NCI-H187 (cell line): ENCODE measurements at places on chromosomes 5 and 9.
A peak's percentile ranks its signal among the peaks of the same experiment; 100 is the strongest.

DNA sequence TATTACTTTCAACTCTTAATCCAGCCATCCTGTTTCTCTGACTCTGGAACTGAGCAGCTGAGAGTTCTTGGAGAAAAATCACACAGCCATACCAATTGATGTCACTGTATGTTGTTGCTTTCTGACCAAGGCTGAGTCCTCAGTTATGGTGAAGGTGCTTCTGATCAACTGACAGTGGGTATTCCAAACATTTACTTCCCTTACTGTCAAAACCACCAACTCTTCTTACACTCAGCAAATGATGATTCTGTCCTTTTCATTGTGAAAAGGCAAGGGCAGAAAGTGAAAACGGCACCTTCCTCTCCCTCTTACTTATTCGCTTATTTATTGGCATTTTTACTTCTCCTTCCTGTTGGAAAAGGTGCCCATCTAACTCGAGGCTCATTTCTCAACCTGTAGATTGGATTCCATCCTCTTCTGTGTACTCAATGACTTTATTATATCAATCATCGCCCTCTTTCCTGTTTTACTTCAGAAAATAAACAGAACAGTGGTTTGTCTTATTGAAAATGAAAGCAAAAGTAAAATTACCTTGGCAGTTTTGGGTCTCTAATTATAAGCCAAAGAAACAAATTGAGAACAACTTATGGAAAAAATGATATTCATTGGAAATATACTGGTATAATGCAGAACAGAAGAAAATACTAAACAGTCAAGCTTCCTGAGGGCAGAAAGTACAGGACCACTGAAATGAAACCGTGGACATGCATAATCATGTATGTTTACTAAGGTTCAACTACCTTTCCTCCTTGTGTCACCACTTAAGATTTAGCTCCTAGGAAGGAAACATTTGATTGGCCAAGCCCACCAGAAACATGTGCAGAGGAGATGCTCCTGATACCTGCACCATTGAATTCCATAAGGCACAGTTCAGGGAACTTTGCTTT is 104.5 kb upstream of the CHD1 start:
- DNase-seq, result no peak

DNA sequence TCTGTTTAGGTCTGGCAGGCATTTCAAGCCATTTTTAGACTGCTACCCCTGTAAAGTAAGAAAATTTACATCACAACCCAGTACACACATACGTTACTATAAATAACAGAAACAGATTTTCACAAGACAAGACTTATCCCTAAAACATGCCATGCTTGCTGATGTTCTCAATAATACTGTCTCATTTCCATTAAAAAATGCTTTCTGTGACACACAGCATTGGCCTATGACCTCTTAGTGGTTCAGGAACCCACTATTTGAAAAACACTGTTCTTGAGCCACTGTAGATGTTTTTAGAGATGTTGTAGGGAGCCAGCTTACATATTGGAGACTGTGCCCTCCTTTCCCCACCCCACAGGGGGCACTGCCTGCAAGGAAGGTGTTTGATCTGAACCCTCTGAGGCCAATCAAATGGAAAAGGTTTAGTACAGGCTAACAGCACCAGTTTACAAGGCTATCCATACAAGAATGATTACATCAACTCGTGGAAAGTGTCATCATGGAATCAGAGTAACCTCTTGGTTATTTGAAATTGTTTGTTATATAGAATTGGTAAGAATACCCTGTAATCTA is 30.8 kb downstream of the ZSWIM6 start:
- DNase-seq, result no peak

- DNase-seq, result no peak
Observed at GRCh38 chr5:44875661-44876605, 67.2 kb downstream of the MRPS30 start.

DNA sequence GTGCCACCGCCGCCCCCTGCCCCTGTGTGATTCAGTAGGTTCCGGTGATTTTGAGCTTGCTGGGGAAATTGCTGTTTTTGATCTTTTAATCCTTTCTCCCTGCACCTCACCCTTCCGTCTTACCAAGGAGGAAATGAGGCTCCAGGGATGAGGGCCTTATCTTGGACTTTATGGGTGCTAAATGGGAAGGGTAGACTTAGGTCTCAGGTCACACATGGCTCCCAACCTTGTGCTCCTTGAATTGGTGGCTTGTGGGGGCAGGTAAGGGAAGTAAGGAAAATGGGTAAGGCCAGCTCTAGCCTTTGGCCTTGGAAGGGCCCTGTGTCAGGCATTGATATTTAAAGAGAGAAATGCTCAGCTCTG is 1.9 kb downstream of the ERGIC1 start:
- no peak for DNase-seq

- no peak for DNase-seq
Observed at GRCh38 chr5:128924299-128924698, 41.0 kb upstream of the SLC27A6 start.

DNA sequence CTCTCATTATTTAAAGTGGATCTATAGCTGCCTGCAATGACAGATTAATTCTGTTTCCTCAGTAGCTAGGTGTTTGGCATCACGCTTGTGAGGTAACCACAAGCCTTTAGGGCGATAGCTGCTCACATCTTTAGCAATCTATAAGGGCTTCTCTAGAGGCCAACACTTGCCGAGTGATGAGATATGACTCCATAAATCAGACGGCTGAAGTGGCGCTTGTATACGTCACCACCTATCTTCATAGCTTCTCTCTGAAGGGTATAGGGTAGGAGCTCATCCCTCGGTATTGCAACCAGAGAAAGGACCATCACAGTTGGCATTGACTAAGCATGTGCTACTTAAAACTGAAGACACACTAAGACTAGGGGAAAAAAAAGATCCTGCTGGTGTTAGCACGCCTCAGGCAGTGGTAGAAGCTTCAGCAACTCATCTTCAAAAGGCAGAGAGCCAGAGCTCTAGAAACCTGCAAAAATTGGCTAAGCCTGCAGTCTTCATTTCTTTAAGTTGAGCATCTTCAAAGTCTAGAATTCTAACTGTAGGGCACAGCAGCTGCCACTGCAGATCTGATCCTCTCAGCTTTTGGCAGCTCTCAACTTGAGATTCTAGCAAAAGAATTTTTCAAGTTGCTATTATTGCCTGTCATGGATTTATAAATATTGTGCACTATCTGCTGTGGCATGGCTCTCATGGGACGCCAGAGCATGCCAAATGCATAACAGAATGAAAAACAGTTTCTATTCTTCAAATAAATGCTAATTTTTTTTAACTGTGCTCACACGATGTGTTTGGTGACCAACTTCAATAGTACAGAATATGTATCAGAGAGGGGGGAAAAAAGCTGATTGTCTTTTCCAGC is 37.5 kb downstream of the PSMB7 start:
- peak; percentile 13 for DNase-seq

DNA sequence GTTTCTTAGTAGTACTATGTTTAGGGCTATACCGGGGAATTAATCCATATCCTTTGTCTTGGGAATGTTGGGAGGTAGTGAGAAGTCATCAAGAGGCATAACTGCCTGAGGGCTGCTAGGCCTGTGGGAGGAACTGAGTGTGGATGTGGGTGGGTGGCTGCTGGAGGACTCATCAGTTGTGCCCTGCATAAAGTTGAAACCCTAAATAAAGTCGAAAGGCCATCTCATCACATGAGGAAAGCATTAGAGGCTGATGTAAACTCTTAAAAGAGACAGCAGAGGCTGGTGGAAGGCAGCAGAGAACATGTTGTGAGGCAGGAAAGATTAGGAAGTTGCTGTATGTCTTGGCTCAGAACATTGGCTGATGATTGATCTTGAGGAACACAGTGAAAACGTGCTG is 143.8 kb downstream of the MAST4 start:
- no peak for DNase-seq

DNA sequence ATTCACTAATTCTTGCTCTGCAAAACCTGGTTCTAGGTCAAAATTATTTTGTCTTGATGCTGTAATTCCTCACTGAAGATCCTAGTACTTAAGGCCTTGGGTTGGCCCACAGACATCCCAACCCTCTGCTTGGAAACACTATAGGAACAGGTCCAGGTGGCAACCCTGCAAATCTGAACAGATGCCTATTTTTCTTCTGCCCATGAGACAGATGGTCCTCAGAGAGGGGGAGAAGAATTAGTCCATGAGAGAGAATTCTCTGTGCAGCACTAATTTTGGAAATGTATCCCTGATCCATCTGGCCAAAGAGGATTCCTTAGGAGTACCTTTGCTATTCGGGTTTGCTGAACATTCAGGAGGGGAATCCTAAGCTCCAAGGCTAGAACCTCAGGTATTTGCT is 156.3 kb downstream of the ELAVL2 start:
- DNase-seq, result no peak

- no peak for DNase-seq
Observed at GRCh38 chr9:21943464-21943863, 50.7 kb downstream of the CDKN2A start.

DNA sequence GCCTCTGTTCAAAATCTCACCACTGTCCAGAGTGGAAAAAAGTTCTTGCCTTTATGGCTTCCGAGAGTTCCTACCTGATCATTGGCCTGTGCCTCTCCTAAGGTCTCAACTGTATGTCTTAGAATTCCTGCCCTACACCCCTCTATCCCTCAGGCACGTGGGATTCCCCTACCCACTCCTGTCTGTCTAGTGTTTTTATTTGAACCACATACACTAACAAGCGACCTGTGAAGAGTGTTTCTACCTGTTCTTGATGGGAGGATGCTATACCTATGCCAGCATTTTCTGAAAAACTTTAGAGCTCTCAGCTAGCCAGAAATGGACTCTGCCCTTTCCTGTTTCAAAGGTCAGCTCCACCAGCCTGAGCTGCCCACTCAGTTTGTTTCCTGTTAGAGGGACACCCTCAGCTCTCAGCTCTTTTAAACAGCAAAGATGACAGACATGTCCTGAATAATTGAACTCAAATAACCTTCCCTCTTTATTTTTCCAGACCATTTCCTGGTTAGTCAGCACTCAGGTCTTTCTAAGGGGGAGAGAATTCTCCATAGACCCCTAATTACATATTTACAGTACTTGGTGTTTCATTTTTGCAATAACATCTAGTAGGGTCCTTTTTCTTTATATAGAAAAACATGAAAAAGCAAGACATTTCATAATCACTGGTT is 214.8 kb downstream of the AOPEP start:
- DNase-seq, result no peak

DNA sequence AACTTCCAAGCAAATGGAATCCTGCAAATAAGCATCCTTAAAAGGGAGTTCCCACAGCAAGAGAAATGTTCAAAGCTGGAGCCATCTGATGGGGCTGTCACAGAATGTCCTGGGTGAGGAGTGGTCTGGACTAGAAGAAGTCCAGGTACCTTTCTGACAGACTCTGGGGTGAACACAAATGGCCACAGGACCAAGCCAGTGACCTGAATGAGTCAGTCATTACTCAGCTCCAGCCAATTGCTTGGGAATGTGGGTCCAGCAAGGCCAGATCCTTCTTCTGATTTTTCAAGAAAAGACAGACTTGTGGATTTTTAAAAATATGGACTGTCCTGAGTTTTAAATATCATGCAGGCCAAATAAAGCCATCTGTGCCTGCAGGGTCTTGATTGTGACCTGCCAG is 30.1 kb downstream of the GALNT10 start:
- DNase-seq, result no peak

DNA sequence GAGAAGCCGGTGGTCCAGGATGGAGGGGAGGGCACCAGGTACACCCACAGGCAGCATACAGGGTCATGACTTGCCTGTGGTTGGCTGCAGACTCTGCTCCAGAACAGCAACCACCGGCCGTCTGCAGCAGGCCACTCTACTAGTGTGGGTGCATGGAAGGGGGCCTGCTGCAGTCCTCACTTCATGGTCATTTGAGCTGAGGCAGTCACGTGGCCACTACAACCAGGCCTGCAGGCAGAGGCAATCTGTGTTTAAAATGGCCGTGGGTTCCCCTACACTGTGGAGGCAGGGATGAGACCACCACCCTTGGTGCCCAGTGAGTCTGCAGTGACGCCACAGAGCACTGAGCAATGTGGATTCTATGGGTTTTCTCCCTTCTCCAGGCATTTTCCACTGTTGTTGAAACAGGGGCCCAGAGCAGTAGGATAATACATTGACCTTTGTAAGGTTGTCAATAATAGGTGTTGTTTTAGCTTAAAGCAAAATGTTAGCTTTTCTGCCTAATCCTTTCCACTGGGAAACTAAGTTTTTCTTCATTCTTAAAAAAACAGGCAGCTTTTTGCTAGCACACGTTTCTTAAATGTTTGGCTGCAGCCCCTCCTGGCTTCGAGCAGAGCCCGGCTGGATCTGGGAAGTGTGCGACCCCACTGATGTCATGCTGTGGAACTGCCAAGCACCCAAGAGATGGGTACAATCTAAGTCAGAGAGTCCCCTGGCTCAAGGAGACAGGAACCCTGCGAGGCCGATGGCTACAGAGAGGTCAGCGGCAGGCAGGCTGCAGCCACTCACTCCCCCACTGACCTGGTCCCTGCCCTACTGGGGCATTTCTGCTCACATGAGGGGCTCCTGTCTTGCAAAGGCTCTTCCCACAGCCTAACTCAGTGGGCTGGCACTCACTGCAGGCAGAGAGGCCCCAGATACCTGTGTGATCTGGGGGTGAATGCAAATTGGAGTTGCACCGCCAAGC is 21.2 kb downstream of the GADD45G start:
- no peak for DNase-seq
